Ecto neural progenitor cell (in vitro differentiated cells): ENCODE measurements at places on chromosomes 13 and 19.

DNA sequence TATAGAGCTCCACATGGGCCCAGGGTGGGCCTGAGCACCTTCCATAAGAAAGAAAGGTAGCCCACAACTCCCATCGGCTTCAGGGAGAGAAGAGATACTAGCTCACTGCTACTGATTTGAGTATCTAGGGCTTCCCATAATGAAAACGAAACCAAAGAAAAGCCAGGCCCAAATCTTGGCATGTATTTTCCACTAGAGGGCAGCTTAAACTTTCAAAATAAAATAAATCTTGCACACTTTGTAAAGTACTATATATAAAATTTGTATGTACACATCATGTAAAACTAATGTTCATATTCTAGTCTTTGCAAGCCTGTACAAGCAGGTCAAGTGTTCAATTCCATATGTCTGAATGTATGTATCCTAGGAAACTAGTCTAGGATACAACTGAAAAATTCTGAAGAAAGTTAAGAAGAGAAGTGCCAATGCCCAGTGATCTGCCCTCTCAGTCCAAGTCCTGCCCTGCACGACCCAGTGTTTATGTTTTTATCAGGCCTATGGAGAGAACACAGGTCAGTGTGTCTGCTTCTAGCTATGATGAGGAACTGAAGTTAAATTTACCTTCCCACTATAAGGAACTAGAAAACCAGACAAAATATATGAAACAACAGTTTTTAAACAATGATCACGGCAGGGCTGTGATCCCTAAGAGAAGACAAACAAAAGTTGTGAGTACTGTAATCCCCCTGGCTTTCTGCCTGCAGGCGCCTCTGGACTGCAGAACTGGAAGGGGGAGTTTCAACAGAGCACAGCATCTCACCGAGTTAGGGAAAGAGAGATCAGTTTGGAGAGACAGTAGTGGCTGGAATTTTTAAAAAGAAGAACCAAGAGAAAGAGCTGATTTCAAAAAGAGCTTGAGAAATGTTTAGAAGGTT is 475.7 kb downstream of the UQCRFS1 start:
- no peak for DNase-seq

GRCh38 chr13:43408274-43408673 is 378.5 kb downstream of the ENOX1 start:
- DNase-seq = no peak

GRCh38 chr13:50979187-50979586 is 69.6 kb downstream of the RNASEH2B start:
- DNase-seq = no peak

DNA sequence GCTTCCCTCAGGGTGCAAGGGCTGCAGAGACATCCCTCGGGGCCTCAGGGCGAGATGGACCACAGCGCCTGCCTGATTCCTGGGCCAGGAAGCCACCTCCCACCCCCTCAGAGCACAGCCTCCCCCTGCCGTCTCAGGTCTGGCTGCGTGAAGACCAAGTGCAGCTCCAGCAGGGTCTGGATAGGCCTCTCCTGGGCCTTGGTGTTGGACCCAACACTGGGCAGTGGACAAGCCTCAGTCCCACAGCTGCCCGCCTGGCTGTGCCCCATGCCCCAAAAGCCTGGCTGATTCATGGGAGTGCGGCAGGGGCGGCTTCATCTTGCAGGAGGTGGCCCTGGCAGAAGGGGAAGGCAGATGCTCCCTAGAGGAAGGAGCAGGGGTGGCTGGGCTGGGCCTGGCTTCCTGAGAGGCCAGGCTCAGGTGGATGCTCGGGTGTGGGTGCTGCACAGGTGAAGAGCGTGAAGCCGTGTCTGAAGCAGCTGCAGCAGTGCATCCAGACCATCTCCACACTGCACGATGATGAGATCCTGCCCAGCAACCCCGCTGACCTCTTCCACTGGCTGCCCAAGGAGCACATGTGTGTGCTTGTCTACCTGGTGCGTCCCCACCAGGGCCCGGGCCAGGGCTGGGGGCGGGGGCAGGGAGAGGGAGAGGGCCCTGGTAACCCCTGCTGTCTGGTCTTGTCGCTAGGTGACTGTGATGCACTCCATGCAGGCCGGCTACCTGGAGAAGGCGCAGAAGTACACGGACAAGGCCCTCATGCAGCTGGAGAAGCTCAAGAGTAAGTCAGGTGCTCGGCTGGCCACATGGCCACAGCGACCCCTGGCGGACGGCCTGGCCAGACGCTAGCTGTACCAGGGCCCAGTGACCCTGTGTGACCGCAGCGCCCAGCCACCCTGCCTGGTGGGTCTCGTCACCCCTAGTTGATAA is 21.7 kb downstream of the MAU2 start:
- DNase-seq = peak; percentile 87

DNA sequence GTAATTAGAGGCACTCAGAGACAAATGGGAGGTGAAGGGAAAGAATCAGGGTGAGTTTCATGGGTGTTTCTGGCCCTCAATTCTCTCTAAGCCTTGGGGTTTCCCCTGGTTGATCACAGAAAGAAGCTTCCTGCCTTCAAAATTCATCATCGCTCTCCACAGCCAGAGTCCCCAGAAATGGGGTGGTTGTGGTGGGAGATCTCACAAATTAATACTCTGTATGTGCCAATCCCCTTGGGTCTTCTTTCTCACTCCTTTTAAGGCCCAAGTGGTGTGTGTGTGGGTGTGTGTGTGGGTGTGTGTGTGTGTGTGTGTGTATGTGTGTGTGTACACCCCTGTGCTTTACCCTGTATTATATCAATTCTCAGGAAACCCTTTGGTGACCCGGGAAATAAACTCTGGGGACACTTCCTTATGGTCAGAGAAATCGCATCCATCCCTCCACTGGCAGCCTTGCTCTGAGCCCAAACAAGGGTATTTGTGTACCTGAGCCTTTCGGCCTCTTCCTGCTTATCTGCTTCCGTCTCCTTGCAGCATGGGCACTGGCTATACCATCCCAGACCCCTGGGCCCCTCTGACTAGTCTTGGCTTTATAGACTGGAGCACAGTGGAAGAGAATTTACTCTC is 2.8 kb upstream of the FCGBP start:
- no peak for DNase-seq

DNA sequence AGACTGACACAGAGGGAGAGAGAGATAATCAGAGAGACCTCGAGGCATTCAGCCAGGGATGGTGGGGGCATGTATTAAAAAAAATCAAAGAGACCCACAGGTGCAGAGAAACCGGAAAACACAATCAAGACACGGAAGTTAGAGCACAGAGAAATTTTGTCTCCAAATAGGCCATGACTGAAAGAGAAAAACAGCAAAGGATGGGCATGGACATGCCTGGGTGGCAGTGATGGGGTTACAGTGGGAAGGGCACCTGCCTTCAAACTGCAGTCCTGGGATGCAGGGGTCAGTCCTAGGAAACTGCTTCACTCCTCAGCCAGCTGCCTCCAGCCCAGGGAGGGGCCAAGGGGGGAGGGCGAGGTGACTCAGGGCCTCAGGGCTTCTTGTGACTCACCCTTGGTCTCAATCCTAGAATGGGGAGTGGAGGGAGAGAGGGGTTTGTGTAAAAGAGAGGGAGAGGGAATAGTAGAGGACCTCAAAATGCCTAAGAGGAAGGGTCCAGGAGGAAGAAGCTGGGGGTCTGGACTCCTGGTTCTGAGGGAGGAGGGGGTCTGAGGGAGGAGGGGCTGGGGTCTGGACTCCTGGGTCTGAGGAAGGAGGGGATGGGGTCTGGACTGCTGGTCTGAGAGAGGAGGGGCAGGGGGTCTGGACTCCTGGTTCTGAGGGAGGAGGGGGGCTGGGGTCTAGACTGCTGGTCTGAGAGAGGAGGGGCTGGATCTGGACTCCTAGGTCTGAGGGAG is 3.6 kb upstream of the KCNN4 start:
- DNase-seq = no peak

DNA sequence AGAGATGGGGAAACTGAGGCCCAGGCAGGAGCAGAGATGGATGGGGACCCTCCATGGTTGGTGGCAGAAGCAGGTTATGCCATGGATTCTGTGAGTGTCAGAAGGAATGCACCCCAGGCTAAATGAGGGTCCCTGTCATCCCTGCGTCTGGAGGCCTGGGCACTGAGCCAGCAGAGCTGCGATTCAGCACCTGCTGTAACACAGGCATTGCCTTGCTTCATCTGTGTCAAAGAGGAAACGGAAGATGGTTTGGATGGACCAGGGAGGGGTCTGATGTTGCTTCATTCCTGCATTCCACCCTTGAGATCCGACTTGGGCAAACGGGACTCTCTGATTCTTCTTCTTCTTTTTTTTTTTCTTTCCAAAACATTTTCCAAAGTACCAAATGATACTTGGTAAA is 1.2 kb downstream of the C5AR1 start:
- DNase-seq = no peak

- DNase-seq = no peak
Measured at GRCh38 chr13:86946734-86947133, 724.4 kb upstream of the SLITRK5 start.

DNA sequence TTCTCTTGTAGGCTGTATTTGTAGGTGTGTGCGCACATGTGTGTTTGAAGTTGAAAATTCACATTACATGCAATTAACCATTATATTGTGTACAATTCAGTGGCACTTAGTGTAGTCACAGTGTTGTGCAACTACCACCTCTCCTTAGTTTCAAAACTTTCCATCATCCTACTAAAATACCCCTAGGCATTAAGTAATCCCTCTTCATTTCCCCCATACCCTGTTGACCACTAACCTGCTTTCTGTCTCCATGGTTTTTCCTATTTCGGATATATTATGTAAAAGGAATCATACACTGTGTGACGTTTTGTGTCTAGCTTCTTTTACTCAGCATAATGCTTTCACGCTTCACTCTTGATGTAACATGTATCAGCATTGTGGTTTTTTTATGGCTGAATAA is 16.1 kb downstream of the LSM14A start:
- no peak for DNase-seq

- DNase-seq = peak; percentile 82
Measured at GRCh38 chr13:112711528-112712265, 21.9 kb downstream of the ATP11A start.

- no peak for DNase-seq
Measured at GRCh38 chr13:71870100-71870499, 3.1 kb upstream of the DACH1 start.

DNA sequence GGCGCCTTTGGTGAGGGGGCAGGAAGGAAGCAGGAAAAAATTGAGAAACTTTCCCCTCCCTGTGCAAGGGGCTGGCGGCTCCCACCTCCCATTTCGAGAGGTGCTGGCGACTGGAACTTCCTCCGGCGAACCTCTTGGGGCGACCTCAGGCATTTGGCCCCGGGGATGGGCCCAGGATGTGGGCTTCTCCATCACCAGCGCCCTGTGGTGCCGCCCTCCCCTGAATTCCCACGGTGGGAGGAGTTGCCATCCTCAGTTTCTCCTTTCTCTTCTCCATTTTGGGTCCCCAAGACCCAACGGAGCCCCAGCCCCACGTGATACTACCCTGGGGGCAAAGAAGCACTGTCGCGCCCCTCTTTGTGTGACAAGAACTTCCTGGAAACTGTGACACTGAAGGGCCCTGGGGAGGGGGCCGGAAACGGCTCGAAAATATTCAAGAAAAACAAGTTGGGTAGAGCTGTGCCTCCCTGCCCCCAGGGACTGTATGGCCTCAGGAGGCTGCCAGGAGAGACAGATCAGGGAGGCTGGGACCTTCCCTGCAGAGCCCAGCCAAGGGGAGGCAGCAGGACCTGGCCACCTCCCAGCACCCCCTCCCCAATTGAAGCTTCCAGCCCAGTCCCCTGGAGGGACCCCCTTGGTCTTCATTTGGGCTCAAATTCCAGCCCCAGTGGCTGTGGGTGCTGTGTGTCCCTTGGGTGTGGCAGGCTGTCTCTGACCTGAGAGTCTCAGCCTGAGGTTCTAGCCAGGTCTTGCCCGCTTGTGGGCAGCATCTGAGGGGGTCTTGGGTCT is 16.2 kb upstream of the AP1M2 start:
- no peak for DNase-seq

GRCh38 chr19:47459477-47459876 is 12.2 kb downstream of the SLC8A2 start:
- no peak for DNase-seq

DNA sequence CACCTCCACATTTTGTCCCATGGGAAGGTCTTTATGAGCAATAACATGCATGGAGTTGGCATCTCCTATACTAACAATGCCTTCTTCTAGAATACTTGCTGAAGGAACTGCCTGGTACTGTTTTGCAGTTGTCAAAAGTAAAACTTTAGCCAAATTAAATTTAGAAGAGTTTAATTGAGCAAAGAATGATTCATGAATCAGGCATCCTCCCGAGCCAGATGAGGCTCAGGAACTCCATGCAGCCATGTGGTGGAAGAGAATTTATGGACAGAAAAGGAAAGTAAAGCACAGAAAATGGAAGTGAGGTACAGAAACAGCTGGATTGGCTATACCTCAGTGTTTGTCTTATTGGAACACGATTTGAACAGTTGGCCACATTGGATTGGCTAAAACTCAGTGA is 1081.9 kb downstream of the SLITRK1 start:
- no peak for DNase-seq

DNA sequence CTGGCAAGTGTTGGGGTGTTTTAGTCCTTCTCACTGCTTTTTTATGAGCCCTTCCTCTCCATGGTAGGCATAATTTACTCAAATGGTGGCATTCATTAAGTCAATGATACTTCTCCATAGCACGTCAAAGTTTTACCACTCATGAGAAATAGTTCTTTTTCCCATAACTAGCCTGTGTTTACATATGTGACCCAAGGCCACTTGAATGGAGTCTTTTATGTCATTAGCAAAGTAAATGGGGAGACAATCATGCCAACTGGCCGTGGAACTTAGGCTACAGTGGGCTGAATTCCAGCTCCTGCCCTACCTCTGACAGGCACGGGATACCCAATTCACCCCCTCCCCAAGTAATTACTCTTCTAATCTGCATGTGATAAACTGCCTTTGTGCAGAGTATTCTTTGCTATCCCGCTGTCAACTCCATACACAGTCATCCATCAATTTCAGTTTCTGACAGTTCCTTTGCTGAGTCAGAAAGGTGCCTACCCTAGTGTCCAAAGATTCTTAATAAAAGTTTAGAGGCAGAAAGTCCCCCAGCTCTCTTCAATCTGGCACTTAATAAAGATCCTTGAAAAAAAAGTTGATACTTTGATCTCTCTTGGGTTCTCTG is 16.9 kb downstream of the PROSER1 start:
- DNase-seq = no peak

DNA sequence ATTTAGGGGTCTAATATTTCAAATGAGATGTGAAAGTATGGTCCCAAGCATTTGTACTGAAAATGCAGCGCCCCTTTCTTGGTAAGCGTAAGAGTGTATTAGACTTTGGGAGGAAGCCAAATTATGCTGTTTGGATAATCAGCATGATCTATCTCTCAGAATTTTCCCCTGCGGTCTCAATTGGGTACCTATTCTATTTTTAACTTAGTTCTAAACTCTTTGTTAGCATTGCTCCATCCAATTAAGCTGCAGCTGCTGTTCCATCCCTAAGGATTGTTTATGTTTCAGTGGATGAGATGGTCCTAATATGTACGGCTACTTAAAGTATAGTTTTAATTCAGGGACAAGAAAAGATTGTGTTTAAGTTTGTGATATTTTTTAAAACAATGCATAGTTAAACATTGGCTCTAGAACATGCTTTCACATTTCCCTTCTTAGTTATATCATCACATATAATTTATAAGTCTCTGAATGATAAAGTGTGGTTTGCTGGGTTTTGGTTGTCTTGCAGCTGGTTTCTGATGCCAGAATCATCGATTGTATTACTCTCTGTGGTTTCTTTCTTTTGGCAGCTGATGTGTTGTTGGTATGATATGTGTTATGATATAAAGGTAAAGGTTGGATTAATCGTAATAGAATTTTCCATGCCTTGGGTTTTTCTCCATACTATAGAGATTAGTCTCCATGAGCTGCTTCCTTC is 15.0 kb downstream of the POLR1D start:
- DNase-seq = no peak
